ENCODE measurements at places on chromosomes 4 and X.

- no peak for DNase-seq
Measured at GRCh38 chrX:46642145-46642544, 68.6 kb downstream of the CHST7 start.

DNA sequence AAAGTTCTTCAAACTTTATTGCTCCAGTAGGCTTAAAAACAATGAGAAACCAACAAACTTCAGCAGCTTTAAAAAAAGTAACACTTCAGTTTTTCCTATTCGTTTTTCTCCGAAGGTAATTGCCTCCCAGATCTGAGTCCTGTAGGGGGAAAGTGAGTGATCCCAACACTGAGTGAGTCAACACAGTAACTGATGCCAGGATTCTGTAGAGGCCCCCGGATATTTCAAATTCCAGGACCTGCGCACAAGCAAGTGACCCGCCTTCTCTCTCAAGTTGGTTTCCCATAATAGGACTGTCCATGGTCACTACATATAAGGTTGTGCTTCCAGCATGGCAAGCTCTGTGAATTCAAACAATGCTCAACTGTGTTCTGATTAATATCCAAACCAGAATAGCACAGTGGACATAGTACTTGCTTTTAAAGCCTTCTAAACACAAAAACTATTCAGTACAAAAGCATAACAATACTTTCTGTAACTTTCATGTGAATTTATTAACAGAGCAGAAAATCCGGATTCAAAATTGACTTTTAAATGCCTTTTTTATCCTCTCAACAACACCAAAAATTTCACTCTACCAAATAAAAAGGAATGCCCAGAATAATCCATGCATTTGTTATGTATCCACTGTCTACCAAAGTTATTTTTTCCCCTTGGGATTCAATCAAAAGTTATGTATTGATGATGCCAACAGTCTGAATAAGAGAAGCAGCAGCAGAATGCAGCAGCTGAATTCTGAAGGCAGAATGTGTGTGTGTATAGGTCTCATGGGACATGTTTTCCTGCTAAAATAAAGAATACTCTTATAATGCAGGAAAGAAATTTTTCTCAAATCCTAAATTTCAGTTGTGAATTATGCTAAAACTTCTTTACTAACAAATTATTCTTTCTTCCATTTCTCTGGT lies at the start of gene DMD:
Gene DMD, minus strand, starts transcription at position 194 of the 905 bp plus-strand sequence. CDS start 237 bp downstream, outside the sequence.
- no peak for DNase-seq

DNA sequence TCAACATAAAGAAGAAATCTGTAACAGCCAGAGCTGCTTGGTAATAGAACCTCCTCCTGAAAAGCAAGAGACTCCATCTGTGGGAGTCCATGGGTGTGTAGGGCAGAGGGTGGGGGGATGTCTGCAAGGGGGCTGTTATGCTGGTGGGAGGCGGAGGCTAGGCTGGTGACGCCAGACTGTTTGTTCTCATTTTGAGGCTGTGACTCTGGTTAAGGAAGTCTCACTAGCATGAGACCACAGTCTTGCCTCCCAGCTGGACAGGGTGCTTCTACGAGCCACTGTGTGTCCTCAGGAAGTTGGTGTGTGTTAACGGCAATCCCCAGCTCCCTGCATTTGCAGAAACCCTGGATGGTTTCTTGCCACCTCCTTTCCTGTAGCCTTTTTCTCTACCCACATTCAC lies 79.8 kb downstream of the NSUN7 start:
- DNase-seq, result no peak

DNA sequence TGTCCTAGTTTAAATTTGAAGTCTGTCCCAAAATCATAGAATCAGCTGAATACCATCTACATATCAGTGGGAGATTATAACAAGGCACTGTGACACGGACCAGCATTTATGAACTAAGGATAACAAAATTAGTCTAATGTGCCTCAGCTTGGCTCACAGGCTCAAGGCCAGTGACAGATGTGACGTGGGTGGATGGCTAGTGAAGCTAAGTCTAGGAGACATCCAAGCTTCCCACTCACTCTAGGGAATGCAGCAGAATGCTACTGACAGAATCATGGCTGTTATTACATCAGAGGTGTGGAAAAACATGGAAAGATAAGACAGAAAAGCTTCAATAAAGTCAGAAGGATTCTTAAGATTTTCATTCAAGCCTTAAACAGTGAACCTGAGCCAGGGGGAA lies 329.9 kb downstream of the NAF1 start:
- no peak for DNase-seq

DNA sequence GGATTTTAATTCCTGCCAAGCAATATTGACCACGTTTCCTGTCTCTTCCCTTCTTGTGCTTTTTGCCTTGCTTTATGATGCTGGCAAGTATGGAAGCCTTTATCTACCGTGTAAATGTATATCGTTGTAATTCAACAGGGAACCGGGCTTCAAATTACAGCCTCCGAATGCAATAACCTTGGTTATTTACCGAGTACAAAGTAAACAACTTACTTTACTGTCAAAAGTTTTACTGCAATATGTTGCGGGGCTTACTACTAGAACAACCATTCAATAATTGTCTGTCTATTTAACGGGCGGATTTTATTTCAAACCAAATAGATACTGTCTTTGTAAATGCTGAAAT lies 73.1 kb downstream of the PALLD start:
- no peak for DNase-seq

DNA sequence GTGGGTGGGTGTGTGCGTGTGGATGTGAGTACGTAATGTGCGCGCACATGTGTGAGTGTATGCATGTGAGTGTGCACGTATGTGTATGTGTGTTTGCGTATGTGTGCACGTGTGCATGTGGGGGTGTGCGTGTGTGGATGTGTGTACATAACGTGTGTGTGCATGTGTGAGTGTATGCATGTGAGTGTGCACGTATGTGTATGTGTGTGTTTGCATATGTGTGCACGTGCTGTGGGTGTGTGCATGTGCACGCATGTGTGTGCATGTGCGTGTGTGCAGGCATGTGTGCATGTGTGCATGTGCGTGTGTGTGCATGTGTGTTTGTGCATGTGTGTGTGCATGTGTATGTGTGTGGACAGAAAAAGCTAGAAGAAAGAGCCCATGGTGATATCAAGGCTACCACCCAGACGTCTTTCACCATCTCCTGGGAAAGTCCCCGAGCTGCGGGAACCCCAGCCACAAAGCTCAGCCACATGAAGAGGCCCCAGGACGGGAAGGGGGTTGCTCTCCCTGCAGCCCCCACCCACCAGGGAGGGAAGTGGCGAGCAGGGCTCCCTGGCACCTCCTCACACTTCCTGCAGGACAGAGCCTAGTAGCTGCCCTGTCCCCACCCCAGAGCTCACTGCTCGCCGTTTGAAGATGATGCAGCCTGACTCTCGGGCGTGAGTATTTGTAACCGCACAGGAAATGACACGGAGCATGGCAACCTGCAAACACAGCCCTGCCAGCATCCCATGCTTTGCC lies 108.3 kb downstream of the DCTD start:
- DNase-seq, result no peak

- DNase-seq, result no peak
Measured at GRCh38 chr4:37430718-37431416, 186.3 kb downstream of the NWD2 start.

DNA sequence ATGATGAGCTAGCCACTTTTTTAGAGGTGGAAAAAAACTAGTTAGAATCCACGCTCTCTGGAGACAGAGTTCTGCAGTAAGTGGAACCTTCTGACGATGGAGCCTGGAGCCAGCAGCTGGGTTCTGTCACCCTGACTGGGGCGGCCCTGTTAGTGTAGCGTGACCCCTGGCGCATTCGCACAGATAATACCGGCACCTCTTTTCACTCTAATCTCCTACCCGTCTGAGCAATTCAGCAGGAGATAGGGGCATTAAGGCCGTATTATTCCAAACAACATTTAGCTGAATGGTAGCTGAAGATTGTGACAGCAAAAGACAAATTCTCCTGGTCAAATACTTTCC lies 292.6 kb downstream of the FBXO8 start:
- no peak for DNase-seq
